ENCODE measurements at places on chromosomes 2 and 18.

DNA sequence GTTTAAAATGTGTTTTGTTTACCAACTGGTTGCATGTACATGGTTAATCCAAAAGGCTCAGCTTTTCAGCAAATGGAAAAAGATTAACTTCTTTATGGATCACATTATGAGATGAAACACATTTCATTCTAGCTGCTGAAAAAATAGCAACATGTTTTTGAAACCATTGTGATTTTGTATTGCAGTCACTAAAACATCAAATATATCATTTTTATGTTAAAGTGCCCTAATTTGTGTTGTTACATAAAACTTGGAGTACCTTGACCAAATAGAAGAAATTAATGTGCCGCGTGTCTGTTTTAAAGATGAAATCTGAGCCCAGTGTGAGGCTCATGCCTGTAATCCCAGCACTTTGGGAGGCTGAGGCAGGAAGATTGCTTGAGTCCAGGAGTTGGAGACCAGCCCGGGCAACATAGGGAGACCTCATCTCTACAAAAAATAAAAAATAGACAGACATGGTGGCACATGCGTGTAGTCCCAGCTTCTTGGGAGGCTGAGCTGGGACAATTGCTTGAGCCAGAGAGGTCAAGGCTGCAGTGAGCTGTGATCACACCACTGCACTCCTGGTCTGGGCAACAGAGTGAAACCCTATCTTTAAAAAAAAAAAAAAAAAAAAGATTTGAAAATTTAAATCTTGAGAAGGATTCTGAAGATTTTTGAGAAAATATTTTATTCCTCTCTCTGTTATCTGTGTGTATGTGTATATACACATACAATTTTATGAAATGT lies 96.6 kb downstream of the FMNL2 start:
- DNase-seq = no peak

GRCh38 chr18:32440518-32440917 lies 30.2 kb downstream of the GAREM1 start:
- no peak for DNase-seq

GRCh38 chr2:12325806-12326205 lies 390.9 kb upstream of the TRIB2 start:
- DNase-seq = peak; percentile 90

- DNase-seq = no peak
These were observed 44.3 kb downstream of the MYCN start for GRCh38 chr2:15984368-15985255.

- DNase-seq = no peak
These were observed 1.8 kb upstream of the NMI start for GRCh38 chr2:151291224-151291623.

DNA sequence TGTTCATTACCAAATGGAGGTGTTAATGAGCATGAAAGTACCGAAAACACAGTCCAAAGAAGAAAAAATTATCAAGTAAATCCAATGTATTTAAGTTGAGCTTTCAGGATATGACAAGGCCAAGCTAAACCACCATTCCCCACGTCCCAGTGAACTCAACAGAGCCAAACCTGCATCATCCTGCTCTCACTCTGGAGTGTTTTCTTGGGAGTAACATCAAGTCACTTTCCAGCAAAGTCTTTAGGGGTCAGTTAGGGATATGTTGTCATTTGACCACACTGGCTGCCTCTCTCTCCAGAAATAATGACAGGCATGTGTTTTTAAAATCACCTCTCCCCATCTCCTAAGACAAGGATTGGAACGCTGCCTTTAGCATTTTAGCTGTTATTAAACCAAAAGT lies 140.5 kb downstream of the SRBD1 start:
- no peak for DNase-seq
